Memory B cell (primary cell): ENCODE measurements at places on chromosomes 2 and 18.

DNA sequence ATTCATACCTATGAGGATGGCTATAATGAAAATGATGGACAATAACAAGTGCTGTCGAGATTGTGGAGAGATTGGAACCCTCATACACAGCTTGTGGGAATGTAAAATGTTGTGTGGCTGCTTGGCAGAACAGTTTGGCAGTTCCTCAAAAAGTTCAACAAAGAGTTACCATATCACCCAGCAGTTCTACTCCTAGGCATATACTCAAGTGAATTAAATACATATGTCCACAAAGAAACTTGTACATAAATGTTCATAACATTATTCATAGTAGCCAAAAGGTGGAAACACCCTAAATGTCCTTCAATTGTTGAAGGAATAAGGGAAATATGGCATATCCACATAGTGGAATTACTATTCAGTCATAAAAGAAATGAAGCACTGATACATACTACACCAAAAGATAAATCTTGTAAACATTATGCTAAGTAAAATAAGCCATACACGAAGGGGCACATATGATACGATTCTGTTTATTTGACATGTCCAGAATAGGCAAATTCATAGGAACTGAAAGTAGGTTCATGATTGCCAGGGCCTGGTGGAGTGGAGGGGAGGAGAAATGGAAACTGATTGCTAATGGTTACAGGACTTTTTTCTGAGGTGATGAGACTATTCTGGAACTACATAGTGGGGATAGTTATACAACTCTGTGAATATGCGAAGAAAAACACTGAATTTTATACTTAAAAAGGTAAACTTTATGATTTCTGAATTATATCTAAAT, 92.1 kb downstream of the ADAM23 start:
- no peak for DNase-seq

DNA sequence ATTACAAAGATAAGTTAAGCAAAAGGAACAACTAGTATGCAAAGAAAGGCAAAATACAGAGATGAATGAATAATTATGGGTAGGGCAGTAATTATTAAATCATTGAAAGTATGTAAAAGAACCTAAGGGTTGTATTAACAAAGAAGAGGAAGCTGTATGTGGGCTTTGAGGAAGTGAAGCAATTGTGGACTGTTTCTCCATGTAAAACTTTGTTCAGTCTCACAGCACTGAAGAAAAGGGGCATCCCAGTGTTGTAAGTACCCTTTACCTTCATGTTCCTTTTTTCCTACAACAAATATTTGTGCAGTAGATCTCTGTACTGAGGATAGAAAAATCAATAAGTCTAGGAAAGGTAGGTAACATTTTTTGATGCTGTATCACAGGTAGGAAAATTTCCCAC, 388.7 kb upstream of the NRP2 start:
- DNase-seq: no peak

GRCh38 chr18:71336576-71337210, 1047.8 kb downstream of the SOCS6 start:
- no peak for DNase-seq

- DNase-seq: no peak
Measured at GRCh38 chr2:34547900-34548299, 948.8 kb upstream of the FAM98A start.

DNA sequence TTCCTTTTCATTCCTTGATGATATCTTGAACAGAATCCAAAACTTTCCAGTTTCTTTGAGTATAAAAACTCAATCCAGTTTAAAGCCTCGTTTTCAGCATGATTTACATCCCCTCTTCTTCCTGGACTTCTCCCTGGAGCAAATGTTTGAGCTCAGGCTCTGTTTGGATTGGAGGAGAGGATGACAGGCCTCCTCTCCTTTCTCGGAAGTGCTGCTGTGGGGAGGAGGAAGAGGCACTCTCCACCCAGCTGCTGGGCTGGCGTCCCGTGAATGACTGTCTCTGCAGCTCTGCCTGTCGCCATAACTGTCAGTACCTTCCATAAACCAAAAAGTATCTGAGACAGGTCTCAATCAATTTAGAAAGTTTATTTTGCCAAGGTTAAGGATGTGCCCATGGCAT, 238.2 kb upstream of the AGAP1 start:
- no peak for DNase-seq

GRCh38 chr2:18487106-18487913, 73.1 kb downstream of the RDH14 start:
- no peak for DNase-seq

GRCh38 chr2:180876506-180876905, 103.9 kb upstream of the UBE2E3 start:
- DNase-seq: no peak

DNA sequence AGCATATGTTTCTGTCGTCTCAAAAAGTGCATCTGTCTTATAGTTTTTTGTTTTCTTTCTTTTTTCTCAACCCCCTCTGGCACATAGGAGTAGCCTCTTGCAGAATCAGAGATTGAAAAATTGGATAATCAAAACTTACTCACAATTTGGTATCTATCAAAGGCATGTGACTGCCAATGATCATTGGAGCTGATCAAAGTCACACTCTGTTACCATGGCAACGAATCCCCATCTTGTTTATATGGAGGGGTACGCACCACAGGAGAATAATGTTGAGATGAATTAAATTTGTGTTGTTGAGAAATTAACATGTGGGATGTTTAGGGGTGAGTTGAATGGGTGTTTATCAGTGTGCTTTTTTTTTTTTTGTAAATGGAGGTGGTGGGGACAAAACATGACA, 458.3 kb upstream of the FANCL start:
- no peak for DNase-seq

DNA sequence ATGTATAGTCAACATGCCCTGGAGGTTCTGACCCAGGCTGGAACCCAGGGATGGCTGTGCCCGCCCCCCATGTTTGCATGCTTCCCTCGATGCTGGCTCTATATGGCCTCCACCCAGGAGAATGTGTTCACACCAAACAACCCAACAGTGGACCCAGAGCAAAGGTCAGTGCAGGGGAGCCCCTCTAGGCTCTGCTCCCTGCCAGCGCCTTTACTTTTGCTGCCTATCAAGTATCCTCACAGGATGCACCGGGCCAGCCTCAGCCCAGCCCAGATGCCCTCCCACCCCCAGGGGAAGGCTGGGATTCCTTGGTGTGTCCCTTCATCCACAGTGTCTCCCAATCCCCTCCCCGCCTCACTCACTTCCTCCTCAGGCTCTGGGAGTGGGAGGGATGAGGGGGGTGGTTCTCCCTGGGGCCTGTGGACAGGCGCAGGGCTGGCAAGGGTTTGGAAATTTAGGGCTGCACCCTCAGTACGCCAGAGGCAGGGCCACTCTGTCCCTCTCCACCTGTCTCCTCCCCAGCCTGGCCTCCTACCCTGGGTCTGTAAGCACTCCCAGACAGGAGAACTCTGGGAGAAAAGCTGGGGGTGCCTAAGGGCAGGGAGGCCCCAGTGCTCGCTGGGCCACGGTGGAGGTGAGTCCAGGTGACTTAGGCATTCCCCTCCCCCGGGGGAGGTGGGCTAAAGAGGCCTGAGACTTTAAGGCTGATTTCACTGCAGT, 2.3 kb downstream of the ATP6V1B1 start:
- DNase-seq: no peak

- no peak for DNase-seq
Measured at GRCh38 chr2:229425598-229425997, 154.5 kb upstream of the PID1 start.

GRCh38 chr2:165007161-165007744, 51.9 kb upstream of the SLC38A11 start:
- no peak for DNase-seq

GRCh38 chr18:66439670-66440069, 164.2 kb downstream of the CDH19 start:
- DNase-seq: no peak

DNA sequence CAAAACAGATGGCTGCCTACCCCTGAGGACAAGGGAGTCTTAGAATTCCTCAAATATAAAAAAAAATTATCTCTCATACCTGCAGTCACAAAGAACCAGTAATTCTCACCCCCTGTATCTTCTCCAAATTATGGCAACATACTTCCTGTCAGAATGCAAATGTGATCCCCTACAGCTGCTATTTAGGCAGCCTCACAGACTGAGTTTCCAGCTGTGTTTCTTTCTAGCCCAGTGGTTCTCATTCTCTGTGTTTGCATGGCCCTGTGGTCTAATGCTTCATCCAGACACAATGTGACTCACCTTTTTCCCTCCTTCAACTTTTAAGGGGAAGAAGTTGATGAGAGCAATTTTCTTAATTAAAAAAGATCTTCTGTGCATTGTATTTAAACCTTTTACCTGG, 726.3 kb downstream of the TSN start:
- DNase-seq: no peak

DNA sequence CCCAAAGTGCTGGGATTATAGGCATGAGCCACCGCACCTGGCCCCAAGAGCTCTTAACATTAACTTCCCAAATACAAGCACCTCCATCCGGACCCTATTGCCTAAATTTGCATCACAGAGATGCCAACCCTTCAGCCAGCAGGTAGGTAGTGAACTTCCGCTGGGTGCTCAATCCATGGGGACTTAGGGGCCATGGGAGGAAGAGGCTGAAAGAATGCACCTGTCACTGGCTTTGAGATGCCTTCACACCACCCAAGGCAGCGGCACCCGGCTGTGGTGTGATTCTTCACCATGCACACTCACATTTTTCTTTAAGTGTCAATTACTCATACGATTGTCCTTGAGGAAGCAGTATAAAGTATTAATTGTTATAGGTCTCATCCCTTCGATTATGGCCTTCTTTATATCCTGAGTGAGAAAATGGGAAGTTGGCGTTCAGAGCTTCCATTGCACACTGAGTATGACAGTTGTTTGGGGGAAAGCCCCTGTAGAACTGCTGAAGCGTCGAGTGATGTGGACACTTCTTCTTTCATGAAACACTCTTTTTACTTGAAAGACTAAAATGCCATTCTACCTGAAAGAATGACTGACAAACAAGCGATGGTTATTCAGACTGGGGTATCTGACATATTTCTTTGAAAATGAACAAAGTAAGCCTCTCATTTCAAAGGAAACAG, 51.8 kb upstream of the BIN1 start:
- no peak for DNase-seq

DNA sequence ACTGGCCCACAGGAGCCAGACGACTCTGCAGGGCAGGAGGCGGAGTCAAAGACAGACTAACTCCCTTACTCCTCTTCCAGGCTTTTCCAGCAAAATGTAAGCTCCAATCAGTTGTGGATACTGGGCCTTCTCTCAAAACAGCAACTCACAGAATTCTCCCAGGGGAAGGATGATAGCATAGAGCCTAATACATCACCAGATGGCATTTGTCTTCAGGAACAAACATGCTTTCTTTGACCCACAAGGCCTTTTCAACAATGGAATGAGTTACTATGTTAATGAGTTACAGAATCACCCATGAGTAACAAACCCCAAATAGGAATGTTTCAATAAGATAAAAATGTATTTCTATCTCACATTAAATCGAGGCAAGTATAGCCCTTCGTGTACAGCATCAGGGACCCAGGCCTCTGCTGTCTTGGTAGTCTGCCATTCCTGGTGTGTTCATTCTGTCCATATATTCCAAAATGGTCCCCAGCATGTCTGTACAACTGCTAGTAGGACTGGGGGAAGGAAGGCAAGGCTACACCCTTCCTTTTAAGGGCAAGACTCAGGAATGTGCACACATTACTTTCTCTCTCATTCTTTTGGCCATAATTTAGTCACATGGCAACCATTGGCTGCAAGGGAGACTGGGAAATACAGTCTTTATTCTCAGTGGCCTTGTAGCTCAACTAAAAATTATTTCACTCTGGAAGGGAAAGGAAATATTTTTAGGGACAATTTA, 76.4 kb downstream of the BOD1L2 start:
- no peak for DNase-seq

DNA sequence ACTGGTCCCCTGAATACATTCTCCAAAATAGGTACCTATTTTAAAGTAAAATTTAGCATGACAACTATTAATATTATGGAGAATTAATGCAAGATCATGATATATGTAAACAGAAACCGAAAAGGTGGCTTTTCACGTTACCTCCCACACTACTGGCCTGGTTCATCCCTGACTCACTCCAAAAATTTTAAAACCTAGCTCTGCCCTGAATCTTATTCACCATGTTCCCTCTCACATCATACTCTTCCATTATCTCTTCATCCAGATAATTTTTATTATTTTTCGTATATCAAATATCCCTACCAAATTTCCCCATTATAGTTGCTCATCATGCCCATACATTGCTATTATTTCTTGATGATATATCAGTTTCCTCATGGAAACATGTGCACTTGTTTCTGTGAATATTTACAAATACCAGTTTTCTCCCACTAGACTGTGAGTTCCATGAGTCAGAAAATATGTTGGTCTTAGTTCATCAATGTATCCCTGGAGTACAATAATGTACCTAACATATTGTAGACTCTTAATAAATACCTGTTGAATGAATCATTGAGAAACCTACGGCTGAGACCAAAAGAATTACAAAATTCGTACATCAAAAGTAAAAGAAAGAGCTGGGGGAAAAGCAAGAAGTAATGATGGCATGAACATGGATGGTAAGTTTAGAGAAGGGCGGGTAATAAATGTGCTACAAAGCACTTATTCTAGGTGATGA, 360.1 kb upstream of the CHAC2 start:
- DNase-seq: no peak

GRCh38 chr18:58213440-58213839, 169.4 kb downstream of the NEDD4L start:
- no peak for DNase-seq

DNA sequence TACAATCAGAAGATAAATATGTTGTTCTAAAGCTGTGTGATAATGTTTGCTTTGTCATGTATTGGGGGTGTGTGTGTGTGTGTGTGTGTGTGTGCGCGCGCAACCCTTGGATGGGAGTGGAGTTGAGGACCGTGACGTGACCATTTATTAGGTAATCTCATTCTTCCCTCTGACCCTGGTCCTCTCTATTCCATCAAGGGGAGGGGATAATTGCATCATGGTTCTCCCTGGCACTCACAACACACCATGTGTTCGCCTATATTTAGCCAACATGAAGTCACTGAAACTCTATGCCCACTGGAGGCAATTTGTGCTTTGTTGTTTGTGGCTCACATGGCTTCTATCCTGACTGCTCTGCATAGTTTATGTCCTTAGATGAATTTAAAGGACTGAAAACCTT, 79.8 kb upstream of the LRPPRC start:
- no peak for DNase-seq

DNA sequence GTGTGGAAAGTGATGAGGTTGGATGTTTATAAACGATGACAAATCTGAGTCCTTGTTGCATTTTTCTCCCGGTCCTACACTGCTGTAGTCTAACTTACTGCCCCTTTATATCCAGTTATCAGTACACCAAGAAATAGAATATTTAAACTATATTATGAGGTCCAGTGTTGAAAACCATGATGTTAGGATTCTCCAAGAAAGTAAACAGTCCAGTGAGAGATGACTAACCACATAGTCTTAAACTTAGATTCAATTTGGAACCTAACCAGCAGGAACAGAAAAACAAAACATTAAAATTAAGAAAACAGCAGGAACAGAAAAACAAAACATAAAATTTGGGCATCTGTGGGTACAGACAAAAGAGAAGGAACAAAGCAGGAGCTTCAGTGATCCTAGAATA, 143.2 kb downstream of the TPGS2 start:
- no peak for DNase-seq
